ENCODE measurements at places on chromosomes 16 and 17. TPM values are rescaled to one million over a fixed set of nuclear protein-coding genes. Genes with fewer than 3 reads are reported as not detected.

DNA sequence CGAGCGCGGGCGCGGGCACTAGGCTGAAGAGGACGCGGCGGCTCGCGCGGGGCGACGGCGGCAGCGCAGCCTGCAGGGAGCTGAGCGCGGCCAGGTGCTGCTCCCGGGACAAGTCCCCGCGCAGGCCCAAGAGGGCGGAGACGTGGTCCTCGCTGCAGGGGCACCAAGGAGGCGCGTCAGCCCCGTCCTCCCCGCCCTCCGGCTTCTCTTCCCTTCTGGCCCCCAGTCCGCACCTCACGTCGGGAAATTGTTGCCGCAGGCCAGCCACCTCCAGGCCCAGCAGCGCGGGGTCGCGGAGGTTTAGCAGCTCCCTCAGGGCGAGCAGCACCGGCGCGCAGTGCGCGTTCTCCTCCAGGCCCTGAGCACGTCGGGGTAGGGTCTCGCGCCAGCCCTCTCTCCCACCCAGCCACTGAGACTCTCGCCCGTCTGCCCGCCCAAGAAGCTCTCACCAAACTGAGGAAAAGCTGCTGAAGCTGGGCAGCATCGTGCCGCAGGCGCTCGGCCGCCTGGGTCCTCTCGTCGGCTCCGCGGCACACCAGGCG is 761 bp upstream of the MATCAP1 start:
- peak; percentile 56 for DNase-seq

- peak; percentile 90 for DNase-seq
Measured at GRCh38 chr17:78883533-78884131, 19.4 kb downstream of the CEP295NL start.

Gene TEKT1
- not detected for total RNA-seq

Gene GPR179
- not detected for total RNA-seq

GRCh38 chr17:81948635-81949378 is 1.8 kb upstream of the MYADML2 start:
- DNase-seq, result no peak

GRCh38 chr17:82298538-82299421 is 18.6 kb downstream of the CD7 start:
- no peak for DNase-seq

DNA sequence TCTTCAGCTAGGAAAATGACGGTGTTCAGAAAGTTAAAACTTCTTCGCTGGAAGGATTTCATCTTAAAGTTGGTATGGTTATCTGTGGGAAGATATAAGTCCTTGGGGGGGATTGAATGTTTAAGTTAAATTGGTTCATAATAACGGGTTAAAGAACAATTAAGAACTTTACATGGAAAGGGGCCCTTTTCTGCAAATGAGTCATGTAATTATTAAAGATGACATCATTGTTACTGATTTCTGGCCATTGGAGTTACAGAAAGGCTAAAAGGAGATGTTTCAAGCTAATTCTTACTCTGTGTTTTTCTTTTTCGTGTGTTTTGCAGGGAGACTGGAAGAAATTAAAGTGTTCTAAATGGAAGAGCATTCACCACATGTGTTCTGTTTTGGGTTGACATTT is 20.6 kb upstream of the ABCA3 start:
- no peak for DNase-seq

- DNase-seq, result peak; percentile 95
Measured at GRCh38 chr16:55508941-55509931, at the start of gene LPCAT2. Gene LPCAT2 (plus strand): TSS chr16:55509072. CDS start chr16:55509182, 110 bp downstream.

Gene SPATA32
- not detected for total RNA-seq

Gene ATP2C2
- 0.71 TPM for total RNA-seq

DNA sequence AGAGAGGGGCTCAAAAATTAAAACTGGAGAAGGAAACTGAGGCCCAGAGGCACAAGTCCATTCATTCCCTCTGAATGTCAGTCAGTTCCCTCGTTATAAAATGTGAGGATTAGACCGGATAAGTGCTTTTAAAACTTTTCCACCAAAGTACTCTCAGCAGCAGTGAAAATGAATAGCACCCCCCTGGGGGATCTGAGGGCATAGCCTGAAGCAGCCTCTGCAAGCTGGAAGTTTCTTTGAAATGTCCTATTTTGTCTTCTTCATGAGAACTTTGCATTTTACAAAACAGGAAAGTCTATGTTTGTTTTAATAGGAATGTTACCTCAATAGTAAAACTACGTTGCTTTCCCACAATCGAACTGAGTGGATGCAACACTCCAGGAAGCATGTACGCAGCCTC is 273.0 kb downstream of the CEP112 start:
- DNase-seq, result peak; percentile 52

GRCh38 chr16:52568983-52569690 is 22.2 kb upstream of the TOX3 start:
- DNase-seq, result no peak

GRCh38 chr16:29644338-29644857 is 18.6 kb upstream of the SPN start:
- no peak for DNase-seq

GRCh38 chr17:69528035-69528434 is 113.5 kb downstream of the MAP2K6 start:
- DNase-seq, result no peak

Gene DUXB
- total RNA-seq, result not detected

Gene DOC2B
- total RNA-seq, result 0.34 TPM

DNA sequence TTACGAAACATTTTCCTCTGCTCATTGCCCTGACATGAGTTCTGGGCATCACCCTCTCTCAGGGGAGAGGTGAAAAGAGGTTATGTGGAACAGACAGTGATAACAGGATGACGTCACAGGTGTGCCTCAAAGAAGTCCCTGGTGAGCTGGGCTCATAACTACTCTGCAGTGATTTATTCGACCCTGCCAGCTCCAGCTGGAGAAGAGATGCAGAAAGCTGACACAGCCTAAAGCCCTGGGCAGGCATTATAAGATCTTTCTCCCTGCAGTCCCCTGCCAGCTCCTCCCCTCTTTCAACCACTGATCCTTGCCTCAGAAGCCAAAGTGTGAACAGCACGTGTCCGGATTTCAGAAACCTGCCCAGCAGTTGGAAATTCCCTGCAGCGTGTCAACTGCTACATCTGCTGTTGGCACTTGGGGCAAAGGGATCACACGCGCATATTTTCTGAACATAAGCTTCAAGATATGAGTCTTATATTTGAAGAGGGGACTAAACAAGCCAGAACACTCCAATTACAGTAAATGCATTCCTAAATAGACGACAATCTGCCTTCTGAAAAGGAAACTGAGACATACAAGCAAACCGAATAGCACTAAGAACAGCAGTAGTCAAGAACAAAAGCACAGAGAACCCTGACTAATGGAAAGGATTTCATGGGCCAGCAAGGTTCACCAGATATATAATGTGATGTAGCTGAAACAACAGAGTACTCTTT is 80.5 kb downstream of the SMG6 start:
- peak; percentile 21 for DNase-seq

GRCh38 chr17:81867170-81867990 is 3.8 kb downstream of the ARHGDIA start:
- DNase-seq, result peak; percentile 37

GRCh38 chr17:48567209-48567608 is 10.9 kb downstream of the HOXB4 start:
- DNase-seq, result no peak

DNA sequence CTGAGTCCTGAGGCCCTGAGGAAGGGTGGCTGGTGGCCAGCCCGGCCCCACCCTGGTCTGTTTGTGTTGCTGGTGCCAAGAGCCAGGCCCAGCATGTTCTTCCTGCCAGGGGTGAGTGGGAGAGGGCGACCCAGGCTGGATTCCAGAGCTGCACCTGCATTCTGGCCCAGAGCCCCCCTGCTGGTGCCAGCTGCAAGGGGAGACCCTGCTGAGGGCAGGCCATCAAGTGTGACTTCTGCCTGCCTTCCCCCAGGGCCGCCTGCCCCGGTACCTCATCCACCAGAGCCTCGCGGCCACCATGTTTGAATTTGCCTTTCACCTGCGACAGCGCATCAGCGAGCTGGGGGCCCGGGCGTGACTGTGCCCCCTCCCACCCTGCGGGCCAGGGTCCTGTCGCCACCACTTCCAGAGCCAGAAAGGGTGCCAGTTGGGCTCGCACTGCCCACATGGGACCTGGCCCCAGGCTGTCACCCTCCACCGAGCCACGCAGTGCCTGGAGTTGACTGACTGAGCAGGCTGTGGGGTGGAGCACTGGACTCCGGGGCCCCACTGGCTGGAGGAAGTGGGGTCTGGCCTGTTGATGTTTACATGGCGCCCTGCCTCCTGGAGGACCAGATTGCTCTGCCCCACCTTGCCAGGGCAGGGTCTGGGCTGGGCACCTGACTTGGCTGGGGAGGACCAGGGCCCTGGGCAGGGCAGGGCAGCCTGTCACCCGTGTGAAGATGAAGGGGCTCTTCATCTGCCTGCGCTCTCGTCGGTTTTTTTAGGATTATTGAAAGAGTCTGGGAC is 2.4 kb upstream of the TCAP start:
- DNase-seq, result no peak

Gene TRPV3
- total RNA-seq, result 1.9 TPM

DNA sequence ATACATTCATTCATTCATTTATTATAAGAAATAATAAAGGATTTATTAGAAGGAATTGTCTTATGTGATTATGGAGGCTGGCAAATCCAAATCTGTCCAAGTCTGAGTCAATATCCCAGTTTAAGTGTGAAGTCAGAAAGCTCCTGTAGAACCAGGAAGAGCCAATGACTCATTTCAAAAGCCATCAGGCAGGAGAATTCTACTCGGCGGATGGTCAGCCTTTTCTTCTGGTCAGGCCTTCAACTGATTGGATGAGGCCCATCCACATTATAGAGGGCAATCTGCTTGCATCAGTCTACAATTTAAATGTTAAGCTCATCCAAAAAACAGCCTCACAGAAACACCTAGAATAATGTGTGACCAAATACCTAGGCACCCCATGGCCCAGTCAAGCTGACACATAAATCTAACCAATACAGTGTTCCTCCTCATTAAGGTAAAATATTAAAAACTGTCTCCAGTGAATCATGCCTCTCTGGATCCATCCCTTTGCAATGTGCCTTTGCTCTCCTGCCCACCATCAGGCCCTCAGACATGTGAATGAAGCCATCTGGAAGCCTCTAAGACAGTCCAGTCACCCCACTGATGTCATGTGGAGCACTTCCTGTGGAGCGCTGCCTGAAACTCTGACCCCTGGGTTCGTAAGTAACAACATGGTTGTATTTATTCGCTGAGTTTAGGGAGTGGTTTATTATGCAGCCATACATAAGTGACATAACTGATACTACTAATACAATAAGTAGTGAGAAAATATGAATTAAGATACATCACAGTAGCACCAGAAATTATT is 69.2 kb upstream of the WSB1 start:
- DNase-seq, result no peak

Gene ATF7IP2
- total RNA-seq, result 19.3 TPM

DNA sequence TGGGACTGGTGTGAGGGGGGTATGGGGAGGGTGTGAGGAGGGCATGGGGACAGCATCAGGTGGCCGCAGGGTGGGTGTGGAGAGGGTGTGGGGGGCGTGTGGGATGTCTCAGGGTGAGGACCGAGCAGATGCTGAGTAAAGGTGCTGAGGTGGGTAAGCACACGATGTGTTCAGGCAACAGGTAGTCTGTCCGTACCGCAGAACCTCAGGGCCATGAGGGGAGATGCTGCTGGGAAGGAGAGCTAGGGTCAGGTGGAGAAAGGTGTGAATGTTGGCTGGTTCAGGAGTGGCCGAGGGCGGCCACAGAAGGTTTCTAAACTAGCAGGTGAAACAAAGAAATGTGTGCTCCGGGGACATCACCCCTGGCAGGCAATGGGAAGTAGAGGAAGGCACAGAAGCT is 80.0 kb upstream of the CDH5 start:
- DNase-seq, result no peak

GRCh38 chr16:10907757-10908045 is 30.7 kb downstream of the CIITA start:
- no peak for DNase-seq

Gene ANKRD40CL
- total RNA-seq, result not detected

DNA sequence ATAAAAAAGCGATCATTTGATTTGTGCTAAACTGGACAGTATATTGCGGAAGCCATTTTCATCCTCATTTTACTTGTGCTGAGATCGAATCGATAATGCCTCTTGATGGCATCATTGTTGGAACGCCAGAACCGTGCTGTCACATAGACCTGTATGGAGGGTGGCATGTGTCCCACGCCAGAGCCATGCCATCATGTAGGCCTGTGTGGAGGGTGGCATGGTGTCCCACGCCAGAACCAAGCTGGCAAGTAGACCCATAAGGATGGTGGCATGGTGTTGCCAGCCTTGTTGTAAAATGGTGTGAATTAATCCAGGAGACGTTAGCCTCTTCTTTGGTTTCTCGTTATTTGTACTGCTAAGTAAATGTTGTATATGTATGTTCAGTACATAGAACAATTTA is 222.7 kb upstream of the CHMP6 start:
- no peak for DNase-seq

- DNase-seq, result no peak
Measured at GRCh38 chr16:57514791-57515600, 21.4 kb downstream of the CCDC102A start.

DNA sequence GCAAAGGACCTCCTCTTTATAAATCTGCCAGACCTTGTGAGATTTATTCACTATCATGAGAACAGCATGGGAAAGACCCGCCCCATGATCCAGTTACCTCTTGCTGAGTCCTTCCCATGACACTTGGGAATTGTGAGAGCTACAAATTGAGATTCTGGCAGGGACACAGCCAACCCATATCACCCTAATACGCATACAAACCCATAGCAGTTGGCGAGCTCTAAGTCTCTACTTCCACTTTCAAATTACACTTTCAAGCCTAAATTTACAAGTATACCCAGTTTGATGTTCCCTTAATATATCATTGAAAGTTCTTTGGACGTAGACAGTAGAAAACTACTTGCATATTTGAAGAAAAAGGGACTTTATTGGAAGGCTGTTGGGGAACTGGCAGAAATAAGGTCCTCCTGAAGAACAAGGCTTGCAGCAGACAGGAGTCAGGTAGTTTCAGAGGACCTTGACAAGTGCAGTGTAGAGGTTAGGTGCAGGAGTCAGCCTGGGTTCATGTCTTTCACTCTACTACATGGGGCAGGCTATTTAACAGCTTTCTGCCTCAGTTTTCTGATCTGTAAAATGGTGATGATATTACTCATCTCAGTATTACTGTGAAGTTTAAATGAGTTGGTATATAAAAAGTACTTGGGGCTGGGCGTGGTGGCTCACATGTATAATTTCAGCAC is 107.9 kb upstream of the EEF2KMT start:
- DNase-seq, result no peak

DNA sequence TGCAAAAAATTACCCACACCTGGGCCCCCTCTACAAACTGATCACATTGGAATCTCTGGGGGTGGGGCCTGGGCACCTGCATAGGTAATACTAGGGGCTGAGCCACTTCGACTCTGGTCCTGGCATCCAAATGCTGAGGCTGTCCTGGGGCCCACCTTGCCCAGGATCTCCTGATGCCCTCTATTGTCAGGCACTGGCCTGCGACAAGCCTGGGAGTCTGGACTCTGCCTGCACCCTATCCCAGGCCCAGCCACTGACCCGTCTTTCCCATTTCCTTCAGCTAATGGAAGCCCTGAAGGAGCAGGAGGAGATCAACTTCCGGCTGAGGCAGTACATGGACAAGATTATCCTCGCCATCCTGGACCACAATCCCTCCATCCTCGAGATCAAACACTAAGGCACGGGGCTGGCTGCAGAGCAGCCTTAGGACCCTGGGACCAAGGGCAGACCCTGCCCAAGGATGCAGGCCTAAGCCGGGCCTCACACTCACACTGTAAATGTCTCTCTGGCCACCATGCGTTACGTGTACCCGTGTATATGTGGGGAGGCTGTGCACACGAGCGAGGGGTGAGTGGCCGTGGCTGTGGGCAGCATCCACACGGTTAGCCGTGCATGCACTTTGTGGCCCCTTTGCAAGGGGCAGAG is 140.0 kb downstream of the RAB11FIP4 start:
- no peak for DNase-seq

Data from neural progenitor cell (in vitro differentiated cells).